ENCODE measurements at places on chromosomes 1 and 21. TPM values are rescaled to one million over a fixed set of nuclear protein-coding genes. Genes with fewer than 3 reads are reported as not detected.

The ANGPTL7 gene
- total RNA-seq, result not detected

The CYYR1 gene
- not detected for total RNA-seq

The S100A16 gene
- total RNA-seq, result 615 TPM

The DHRS3 gene
- 42.4 TPM for total RNA-seq

The RGS8 gene
- total RNA-seq, result not detected

The JTB gene
- total RNA-seq, result 164 TPM

The KMO gene
- 1.3 TPM for total RNA-seq

The JUN gene
- total RNA-seq, result 28.2 TPM

The PROK1 gene
- total RNA-seq, result not detected

The SLC30A10 gene
- 0.14 TPM for total RNA-seq

The ZNF644 gene
- 16.4 TPM for total RNA-seq

The LRRC38 gene
- total RNA-seq, result not detected

The OR2AK2 gene
- total RNA-seq, result not detected

The OR6K2 gene
- not detected for total RNA-seq

The PGLYRP4 gene
- total RNA-seq, result not detected

The TMEM61 gene
- total RNA-seq, result 0.62 TPM

The VCAM1 gene
- not detected for total RNA-seq

The STYXL2 gene
- total RNA-seq, result not detected

The OR2L13 gene
- not detected for total RNA-seq

The TLCD4 gene
- 9.3 TPM for total RNA-seq

The RNF186 gene
- not detected for total RNA-seq

The SLAMF9 gene
- 0.25 TPM for total RNA-seq

The NR1I3 gene
- total RNA-seq, result 0.26 TPM

The LENEP gene
- total RNA-seq, result not detected
